ENCODE measurements at places on chromosomes 4 and X.

- DNase-seq, result no peak
Observed at GRCh38 chr4:10095296-10095991, 21.2 kb downstream of the WDR1 start.

DNA sequence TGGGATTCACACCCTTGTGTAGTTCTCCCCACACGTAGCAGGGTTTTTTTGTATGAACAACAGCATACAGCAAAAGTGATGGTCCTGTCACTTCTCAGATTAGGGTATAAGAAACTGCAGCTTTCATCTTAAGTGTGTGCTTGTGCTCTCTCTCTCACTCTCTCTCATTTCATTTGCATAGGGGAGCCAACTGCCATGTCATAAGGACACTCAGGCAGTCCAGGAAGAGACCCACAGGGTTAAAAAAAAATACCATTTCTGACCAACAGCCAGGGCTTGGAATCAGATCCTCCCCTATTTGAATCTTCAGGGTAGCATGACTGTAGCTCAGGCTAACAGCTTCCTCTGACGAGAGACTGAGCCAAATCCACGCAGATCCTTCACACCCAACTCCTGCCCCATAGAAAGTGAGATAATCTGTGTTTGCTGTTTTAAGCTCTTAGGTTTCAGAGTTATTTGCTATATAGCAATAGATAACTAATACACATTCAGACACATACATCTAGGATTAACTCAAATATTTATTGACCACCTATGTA, 331.2 kb downstream of the PAPSS1 start:
- no peak for DNase-seq

- no peak for DNase-seq
Observed at GRCh38 chr4:120760047-120760446, 162.5 kb downstream of the PRDM5 start.

DNA sequence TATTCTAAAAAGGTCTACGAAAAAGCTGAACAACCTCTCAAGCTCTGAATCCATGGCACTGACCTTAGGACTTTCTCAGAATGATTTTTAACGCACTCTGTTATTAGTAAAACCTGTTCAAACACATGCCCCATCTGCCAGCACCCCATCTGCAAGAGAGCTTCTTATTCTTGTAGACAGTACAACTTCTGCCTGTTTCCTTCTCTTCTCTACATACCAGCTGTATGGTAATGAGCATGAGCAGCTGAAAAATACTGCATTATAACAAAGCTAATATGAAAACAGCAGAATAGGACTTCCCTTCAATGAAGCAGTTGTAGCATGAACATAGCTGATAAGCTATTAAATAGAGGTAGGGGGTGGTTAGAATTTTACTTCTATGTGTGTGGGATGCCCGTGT, 167.9 kb downstream of the FBXW7 start:
- DNase-seq, result no peak
